ENCODE measurements at places on chromosomes 6 and 20. TPM values are rescaled to one million over a fixed set of nuclear protein-coding genes. Genes with fewer than 3 reads are reported as not detected.
A peak's percentile ranks its signal among the peaks of the same experiment; 100 is the strongest.

The LRP11 gene
- total RNA-seq, result 14.2 TPM

The MGME1 gene
- 6.9 TPM for total RNA-seq

The TSBP1 gene
- not detected for total RNA-seq

The KIF25 gene
- total RNA-seq, result 0.28 TPM

- no peak overlapping the region for H3K4me3 ChIP-seq
- H3K4me1 ChIP-seq, result peaks cover 10% of the 10 kb centered on the region
- H3K36me3 ChIP-seq, result no peaks in the 10 kb centered on the region
- H3K27me3 ChIP-seq, result no peaks in the 10 kb centered on the region
- H3K27ac ChIP-seq, result no peak overlapping the region
- no peak for DNase-seq
Observed at GRCh38 chr20:6061544-6061943, 7.7 kb upstream of the LRRN4 start.

- no peak overlapping the region for H3K4me3 ChIP-seq
- no peaks in the 10 kb centered on the region for H3K4me1 ChIP-seq
- DNase-seq, result no peak
- no peak overlapping the region for H3K27ac ChIP-seq
- H3K36me3 ChIP-seq, result no peaks in the 10 kb centered on the region
- no peaks in the 10 kb centered on the region for H3K27me3 ChIP-seq
Observed at GRCh38 chr6:51865996-51866395, 221.4 kb downstream of the PKHD1 start.

The ZNF831 gene
- total RNA-seq, result 0.09 TPM

GRCh38 chr20:40471261-40471629 lies 217.8 kb downstream of the MAFB start:
- DNase-seq, result no peak
- no peaks in the 10 kb centered on the region for H3K36me3 ChIP-seq
- no peaks in the 10 kb centered on the region for H3K27me3 ChIP-seq

GRCh38 chr20:57220337-57221145 lies 45.9 kb downstream of the BMP7 start:
- H3K27ac ChIP-seq, result no peak overlapping the region
- H3K27me3 ChIP-seq, result no peaks in the 10 kb centered on the region
- H3K4me1 ChIP-seq, result no peaks in the 10 kb centered on the region
- DNase-seq, result no peak

DNA sequence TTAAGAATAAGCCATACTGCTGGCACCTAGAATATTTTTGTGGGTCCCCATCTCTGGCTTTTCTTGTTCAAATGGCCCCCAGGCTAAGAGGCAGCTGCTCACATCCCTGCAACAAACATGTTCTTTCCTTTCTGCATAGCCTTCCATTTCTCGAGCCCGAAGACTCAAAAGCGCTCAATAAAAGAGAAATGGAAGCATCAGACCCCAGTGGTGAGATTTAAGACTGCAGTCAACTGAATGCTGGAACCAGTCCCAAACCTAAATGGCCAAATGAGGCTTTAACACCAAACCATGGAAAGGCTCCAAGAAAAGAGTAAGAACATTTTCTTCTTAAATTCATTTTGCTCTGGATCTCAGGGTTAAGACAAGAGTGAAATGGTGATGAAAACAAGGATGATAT lies 122.1 kb upstream of the TRAF3IP2 start:
- no peak overlapping the region for H3K27ac ChIP-seq
- DNase-seq, result no peak
- no peaks in the 10 kb centered on the region for H3K27me3 ChIP-seq
- H3K36me3 ChIP-seq, result no peaks in the 10 kb centered on the region
- no peaks in the 10 kb centered on the region for H3K4me1 ChIP-seq
- no peak overlapping the region for H3K4me3 ChIP-seq

DNA sequence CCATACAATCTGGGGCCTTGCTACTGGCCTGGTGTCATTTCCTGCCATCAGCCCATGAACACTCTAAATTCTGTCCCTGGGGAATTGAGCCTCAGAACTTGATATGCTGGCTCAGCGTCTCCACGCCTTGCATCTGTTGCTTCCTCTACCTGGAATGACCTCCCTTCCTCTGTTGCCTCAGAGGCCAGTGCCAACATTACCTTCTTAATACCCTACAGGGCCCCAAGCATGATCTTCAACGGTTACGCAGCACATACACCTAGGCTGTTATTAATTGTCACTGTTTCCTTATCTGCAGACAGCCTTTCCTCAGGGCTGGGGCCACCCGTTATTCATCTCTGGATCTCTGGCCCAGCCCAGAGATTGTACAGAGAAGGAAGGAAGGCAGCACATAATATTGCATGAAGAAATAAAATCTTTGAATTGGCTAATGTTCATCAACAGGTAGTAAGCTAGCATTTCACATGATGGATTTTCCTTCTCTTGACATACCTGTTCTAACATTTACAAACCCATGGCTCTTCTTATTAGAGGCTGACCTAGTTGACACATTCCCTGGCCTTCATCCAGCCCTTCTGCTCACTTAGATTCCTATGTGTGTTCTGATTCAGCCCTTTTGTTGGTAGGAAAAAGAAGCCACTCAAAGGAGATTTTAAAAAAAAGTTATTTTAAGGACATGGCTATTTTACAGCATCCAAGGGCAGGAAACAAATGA lies 8.4 kb upstream of the RNF182 start:
- H3K27ac ChIP-seq, result no peak overlapping the region
- no peaks in the 10 kb centered on the region for H3K4me1 ChIP-seq
- no peaks in the 10 kb centered on the region for H3K36me3 ChIP-seq

DNA sequence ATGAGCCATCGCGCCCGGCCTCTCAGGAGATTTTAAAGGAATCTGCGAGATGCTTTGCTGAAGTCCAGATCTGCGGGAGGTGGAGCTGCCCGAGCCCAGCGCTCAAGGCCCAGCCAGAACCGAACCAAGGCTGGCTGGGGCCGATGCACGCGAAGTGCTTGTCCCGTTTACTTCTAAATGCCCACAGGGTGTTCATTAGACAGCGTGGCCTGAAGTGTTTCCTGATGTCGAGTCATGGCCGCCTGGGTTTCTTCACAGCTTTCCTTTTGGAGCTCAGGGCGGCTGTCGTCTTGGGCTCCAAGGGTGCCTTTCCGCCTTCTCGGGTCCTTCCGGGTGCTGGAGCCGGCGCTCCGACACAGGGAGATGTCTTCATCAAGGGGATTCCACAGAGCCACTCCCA lies 25.1 kb upstream of the CCR6 start:
- H3K4me3 ChIP-seq, result no peak overlapping the region
- H3K27me3 ChIP-seq, result no peaks in the 10 kb centered on the region
- no peaks in the 10 kb centered on the region for H3K36me3 ChIP-seq
- H3K27ac ChIP-seq, result no peak overlapping the region

GRCh38 chr6:10883312-10884244 lies 1.7 kb upstream of the GCM2 start:
- no peaks in the 10 kb centered on the region for H3K36me3 ChIP-seq
- peaks cover 20% of the 10 kb centered on the region for H3K27me3 ChIP-seq
- no peak overlapping the region for H3K27ac ChIP-seq
- H3K4me1 ChIP-seq, result no peaks in the 10 kb centered on the region

DNA sequence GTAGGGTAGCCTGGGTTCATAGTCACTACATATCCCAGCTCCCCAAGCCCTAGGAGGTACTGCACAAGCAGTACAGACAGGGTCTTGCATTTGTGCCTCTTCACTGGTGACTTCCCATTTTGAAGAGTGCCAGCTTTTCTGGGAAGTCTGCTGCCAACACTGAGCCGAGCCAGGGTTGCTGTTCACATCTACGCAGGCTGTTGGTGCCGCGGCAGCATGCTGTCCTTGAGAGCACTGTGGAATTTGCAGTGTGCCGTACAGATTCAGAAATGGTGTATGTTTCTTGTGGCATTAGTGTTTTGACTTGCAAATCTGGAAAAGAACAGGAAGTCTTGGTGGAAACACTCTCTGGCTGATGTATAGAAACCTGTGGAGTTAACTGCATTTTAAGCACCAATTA lies 67.5 kb downstream of the JARID2 start:
- peak overlapping the region; percentile 10 for H3K27ac ChIP-seq
- H3K36me3 ChIP-seq, result no peaks in the 10 kb centered on the region
- DNase-seq, result peak; percentile 71
- H3K27me3 ChIP-seq, result no peaks in the 10 kb centered on the region
- peaks cover 14% of the 10 kb centered on the region for H3K4me1 ChIP-seq

DNA sequence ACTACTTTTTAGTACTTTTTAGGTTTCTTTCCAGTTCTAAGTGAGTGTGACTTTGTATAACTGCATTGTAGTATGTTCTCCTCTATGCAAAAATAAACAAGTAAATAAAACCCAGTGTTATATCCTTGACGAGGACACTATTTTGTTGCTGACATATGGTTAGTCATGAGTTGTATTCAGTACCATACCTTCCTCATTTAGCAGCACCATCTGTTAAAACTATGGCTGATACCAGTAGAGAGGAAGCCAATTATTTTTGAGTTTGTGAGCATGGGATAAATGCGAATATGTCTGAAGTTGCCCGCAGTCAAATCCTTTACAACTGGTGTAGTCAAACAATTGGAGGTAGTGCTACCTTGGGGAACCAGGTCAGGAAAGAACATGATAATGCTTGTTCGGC lies 74.1 kb downstream of the CDKAL1 start:
- no peak overlapping the region for H3K27ac ChIP-seq
- no peaks in the 10 kb centered on the region for H3K27me3 ChIP-seq
- H3K36me3 ChIP-seq, result no peaks in the 10 kb centered on the region

- H3K4me3 ChIP-seq, result no peak overlapping the region
- peaks cover 14% of the 10 kb centered on the region for H3K36me3 ChIP-seq
- H3K4me1 ChIP-seq, result peaks cover 3% of the 10 kb centered on the region
- DNase-seq, result no peak
Observed at GRCh38 chr6:42889815-42890214, 10.4 kb downstream of the RPL7L1 start.

The BFSP1 gene
- total RNA-seq, result 1.5 TPM

DNA sequence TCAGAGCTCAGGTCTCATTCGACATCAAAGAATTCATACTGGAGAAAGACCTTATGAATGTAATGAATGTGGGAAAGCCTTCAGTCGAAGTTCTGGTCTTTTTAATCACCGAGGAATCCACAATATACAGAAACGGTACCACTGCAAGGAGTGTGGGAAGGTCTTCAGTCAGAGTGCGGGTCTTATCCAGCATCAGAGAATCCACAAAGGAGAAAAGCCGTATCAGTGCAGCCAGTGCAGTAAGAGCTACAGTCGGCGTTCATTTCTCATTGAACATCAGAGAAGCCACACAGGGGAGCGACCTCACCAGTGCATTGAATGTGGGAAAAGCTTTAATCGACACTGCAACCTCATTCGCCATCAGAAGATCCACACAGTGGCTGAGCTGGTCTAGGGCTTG lies 7.7 kb downstream of the ZSCAN9 start:
- H3K27me3 ChIP-seq, result no peaks in the 10 kb centered on the region
- H3K4me3 ChIP-seq, result no peak overlapping the region
- DNase-seq, result no peak
- peaks cover 22% of the 10 kb centered on the region for H3K36me3 ChIP-seq
- H3K4me1 ChIP-seq, result no peaks in the 10 kb centered on the region
- no peak overlapping the region for H3K27ac ChIP-seq

DNA sequence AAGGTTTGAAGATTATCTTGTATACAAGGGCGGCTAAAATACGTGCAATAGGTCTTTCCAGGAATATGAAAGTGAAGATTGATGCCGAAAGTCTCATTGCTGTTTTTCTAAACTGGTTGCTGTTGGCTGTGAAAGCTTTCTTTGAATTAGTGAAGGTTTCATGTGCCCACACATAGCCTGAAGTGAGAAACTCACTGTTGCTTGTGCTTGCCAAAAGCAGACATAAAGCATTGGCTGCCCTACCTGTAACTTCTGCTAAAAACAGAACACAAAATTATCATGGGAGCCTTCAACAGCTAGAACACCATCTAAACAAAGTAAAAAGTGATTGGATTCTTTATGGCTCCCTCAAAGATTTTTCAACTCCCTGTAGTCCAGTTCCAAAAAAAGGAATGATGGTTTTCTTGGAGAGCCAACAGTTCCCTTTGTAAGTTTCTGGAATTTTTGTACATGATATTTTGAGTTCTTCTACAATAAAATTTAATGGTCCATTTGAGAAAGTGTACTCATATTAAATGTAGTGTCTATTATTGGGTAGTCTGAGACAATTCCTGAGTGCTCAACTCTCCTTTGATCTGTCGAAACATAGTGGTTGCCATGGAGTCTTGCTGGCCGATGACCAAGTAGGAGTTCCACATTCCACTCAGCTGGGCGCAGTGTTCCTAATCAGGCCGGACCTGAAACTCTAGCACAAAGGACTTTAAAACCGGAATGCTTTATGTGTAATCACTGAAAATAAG lies 68.5 kb downstream of the PLEKHG1 start:
- H3K36me3 ChIP-seq, result no peaks in the 10 kb centered on the region
- no peak overlapping the region for H3K27ac ChIP-seq
- no peaks in the 10 kb centered on the region for H3K4me1 ChIP-seq
- H3K27me3 ChIP-seq, result no peaks in the 10 kb centered on the region
- no peak overlapping the region for H3K4me3 ChIP-seq

The WFDC13 gene
- total RNA-seq, result not detected
